ENCODE measurements at places on chromosomes 3 and 15.

DNA sequence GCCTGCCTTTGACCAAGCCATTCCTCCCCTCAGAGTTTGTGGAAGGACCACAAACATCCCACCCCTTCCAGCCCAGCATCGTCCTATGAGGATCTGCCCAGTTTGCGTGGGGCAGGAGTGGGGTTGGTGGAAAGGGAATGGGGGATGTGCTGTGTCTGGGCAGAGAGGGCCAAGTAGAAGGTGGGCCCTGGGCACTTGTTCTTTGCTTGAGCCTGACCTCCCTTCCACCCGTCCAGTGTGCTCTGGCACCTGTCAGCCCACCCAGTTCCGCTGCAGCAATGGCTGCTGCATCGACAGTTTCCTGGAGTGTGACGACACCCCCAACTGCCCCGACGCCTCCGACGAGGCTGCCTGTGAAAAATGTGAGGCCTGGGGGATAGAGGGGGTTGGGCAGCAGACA lies 10.3 kb downstream of the SPINT1 start:
- DNase-seq = no peak

GRCh38 chr3:68676136-68676535 lies 256.2 kb downstream of the TAFA4 start:
- DNase-seq = no peak

- no peak for DNase-seq
These were observed 147.4 kb downstream of the TJP1 start for GRCh38 chr15:29674661-29675533.

DNA sequence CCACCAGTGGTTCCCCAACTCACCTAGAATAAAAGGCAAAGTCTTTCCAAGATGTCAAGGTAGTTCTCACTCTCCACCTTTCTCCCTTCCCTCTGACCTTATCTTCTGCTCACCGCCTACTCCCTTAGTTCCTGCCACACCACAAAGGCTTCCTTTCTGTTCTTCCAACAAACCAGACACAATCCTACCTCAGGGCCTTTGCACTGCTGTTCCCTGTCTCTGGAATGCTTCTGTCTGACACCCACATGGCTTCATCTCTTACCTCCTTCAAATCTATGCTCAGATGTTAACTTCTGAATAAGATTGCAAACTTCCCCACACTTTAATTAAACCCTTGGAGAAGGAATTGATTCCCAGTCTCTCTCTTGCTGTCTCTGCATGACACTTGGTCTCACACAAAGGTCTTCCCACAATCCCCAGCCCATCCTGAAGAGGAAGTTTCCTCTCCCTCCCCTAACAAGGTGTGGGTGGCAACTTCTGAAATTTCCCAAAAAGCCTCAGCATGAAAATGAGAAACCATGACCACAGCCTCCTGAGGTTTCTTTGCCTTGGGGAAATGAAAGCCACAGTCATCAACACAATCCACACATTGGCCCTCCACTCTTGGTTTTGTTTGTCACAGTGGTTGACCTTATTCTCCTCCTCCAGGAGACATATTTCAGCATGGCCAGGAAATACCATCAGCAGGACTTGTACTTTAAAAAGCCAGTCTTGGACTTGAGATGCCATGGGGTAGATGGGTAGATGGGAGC lies 3.0 kb upstream of the RYK start:
- no peak for DNase-seq

DNA sequence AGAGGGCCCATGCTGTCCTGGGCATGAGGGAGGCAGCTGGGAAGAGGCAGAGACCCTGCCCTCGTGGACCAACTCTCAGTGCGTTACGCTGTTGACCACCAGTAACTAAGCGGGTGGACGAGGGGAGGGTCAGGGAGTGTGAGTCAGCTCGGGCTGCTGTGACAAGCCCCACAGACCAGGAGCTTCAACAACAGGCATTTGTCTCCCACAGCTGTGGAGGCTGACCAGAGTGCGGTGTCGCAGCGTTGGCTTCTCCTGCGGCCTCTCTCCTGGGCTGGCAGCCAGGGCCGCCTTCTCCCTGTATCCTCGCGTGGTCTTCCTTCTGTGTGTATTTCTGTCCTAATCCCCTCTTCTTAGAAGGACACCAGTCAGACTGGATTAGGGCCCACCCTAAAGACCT lies 13.0 kb downstream of the EFCC1 start:
- no peak for DNase-seq
